ENCODE measurements at places on chromosomes 3 and 15. TPM values are rescaled to one million over a fixed set of nuclear protein-coding genes. Genes with fewer than 3 reads are reported as not detected.

DNA sequence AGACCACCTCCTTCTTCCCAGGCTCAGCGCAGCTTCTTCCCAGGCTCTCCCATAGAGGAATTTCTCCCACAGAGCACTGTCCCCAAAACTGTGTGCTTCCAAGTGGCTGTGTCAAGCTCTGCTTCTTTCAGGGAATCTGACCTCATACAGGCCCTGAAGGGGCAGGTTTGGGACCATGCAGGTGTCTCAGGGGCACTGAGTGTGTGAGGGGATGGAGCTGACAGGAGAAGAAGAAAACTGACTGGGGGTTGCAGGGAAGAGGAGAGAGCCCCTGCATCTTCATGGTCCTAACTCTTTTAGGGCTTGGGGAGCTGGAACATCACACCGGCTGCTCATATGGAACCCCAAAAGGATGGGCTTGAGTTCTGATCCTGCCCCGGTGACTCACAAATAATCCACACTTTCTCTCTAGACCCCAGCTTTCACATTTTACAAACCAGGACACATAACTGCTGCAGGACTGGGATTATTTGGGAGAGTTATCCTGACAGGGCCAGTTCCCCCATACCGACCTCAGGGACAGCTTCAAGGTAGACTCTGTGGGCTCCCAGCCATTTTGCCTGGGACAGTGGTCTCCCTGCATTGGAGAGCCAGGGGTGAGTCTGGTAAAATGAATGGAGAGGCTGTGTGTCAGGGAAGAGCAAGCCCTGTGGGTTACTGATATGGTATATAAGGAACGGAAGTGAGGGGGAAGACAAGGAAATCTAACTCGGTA is 316.1 kb downstream of the TLE3 start:
- DNase-seq: no peak

GRCh38 chr3:114626751-114627150 is 332.9 kb downstream of the TIGIT start:
- DNase-seq: no peak

Gene DLEC1
- polyA plus RNA-seq: 1.1 TPM

DNA sequence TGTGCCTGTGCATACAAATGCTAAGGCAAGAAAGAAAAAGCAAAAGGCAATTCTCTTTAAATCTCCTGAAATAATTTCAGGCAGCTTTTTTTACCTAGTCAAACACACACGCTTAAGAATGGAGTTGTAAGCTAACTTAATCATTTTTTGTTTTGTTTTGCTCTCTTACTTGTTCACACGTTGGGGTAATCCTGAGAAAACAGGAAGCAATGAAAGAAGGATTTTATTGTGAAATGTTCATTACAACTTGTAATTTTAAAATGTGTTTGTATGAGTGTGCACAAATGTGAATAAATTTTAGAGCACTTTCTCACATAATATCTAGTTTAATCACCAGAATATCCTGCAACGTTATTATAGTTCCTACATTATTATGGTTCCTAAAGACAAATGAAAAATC is 263.8 kb downstream of the LPP start:
- no peak for DNase-seq

- no peak for DNase-seq
Measured at GRCh38 chr3:158918451-158918850, 116.6 kb downstream of the MFSD1 start.

Data from left renal pelvis (tissue), 4 donors.